ENCODE measurements at places on chromosomes 7 and 10.

- no peak for DNase-seq
These were observed 84.5 kb downstream of the CUX1 start for GRCh38 chr7:101901661-101902491.

DNA sequence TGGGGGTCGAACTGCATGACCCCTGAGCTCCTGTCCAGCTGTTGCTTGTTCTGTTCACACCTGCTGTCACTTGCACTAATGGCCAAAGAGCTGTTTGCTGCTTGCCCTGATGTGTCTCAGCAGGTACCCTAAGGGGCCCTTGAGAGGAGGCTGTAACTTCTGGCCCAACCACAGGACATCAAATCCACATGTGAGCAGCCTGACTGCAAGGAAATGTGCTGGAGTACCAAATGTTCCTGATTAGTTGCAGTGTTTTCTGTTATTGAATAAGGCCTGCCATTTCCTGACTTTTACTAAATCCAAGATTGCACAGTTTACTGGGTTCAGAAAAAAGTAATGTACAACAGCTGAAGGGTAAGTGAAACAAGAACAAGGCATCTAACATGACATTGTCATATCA, 91.7 kb upstream of the IL6 start:
- no peak for DNase-seq

GRCh38 chr10:74896788-74897527, 70.6 kb downstream of the KAT6B start:
- no peak for DNase-seq

DNA sequence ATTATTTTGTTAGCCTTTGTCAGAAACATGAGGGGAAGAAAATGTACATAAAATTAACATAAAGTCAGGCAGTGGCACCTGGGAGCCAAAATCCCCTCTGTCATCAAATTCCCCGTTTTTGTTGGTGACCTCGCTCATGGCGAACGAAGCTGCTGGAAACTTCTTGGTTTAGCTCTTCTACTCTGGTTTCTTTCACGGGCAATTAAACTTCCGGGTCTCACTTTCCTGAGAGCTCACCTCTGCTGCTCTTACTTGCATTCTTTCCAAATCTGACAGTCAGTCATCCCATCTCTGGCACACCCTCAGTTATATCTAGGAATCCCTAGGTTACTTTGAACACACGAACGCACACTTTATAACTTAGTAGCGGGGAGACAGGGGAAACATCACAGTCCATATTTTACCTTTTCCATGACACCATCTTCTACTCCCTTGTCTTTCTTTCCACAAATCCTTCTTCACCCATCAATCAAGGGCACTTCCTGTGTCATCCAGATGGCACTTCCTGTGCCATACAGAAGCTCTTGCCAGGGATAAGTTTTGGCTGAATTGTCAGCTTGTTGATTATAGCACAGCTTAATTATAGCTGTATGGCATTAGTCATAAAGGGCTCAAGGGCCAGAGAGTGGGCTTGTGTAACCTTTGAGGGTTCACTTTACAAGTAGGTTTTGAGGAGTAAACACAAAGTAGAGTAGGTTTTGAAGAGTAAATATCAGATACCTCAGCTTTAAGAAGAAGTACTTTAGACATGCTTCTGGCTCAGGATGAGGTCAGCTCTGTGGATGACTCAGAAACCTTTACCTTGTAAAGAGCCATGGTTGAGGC, 105.1 kb downstream of the GATA3 start:
- DNase-seq: no peak

DNA sequence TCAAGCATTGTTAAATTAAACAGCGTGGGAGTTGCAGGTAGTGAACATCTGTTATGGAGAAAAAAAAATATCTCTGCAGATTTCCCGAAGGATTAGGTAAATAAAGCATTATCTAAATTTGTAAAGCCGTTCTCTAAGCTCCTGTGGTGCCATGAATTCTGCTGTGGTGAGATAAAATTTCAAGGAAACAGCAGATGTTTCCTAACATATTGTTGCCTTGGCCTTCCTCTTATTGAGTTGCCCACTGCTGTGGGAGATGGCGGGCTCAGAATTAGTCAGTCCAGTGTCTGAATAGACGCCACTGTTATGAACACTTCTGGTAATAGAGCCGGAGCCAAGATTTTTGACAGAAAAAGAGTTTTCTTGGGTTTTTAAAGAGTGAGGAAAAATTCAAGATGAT, 82.6 kb upstream of the ELMO1 start:
- no peak for DNase-seq

DNA sequence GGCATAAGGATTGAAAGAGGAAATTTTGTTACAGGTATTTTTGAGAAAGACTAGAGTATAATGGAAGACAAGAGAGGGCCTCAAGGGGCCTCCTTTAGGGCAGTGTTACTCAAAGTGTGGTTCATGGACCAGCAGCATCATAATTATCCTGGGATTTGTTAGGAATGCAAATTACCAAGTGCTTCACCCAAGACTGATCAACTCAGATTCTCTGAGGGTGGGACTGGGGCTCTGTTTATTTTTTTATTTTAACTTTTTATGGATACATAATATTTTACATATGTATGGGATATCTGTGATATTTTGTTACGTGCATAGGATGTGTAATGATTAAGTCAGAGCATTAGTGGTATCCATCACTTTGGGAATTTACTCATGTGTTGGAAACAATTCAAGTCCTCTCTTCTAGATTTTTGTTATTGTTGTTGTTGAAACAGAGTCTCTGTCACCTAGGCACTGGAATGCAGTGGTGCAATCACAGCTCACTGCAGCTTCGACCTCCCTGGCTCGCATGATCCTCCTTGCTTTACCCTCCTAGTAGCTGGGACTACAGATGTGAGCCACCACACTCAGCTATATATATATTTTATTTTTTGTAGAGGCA, 2.2 kb upstream of the KCTD7 start:
- DNase-seq: no peak

- no peak for DNase-seq
These were observed 29.8 kb upstream of the EPC1 start for GRCh38 chr10:32376771-32377170.

DNA sequence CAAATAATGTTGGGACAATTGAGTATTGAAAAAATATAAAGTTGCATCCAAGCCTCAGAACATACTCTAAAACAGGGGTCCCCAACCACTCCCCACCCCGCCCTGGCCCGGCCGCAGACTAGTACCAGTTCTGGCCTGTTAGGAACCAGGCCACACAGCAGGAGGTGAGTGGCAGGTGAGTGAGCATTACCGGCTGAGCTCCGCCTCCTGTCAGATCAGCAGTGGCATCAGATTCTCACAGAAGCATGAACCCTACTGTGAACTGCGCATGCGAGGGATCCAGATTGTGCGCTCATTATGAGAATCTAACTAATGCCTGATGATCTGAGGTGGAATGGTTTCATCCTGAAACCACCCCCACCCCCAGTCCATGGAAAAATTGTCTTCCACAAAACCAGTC, 19.4 kb downstream of the HIPK2 start:
- no peak for DNase-seq

- DNase-seq: no peak
These were observed 265.0 kb upstream of the GLI3 start for GRCh38 chr7:42502022-42502421.

GRCh38 chr10:49488056-49488717, 50.7 kb downstream of the ERCC6 start:
- DNase-seq: no peak

GRCh38 chr7:50101873-50102272, 8.8 kb upstream of the ZPBP start:
- DNase-seq: no peak

DNA sequence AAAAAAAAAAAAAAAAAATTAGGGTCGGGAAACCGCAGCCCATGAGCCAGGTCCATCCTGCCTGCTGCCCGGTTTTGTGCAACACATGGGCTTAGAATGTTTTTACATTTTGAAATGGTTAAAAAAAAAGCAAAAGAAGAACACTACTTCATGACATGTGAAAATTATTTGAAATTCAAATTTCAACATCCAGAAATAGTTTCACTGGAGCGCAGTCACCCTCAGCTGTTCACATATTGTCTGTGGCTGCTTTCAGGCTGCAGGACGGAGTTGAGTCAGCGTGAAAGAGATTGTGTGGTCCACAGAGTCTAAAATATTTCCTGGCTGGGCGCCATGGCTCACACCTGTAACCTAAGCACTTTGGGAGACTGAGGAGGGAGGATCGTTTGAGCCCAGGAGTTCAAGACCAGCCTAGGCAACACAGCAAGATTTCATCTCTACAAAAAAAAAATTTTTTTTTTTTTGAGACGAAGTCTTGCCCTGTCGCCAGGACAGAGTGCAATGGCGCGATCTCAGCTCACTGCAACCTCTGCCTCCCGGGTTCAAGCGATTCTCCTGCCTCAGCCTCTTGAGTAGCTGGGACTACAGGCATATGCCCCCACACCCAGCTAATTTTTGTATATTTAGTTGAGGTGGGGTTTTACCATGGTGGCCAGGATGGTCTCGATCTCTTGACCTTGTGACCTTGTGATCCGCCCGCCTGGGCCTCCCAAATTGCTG, 63.9 kb upstream of the ECHDC3 start:
- DNase-seq: no peak

DNA sequence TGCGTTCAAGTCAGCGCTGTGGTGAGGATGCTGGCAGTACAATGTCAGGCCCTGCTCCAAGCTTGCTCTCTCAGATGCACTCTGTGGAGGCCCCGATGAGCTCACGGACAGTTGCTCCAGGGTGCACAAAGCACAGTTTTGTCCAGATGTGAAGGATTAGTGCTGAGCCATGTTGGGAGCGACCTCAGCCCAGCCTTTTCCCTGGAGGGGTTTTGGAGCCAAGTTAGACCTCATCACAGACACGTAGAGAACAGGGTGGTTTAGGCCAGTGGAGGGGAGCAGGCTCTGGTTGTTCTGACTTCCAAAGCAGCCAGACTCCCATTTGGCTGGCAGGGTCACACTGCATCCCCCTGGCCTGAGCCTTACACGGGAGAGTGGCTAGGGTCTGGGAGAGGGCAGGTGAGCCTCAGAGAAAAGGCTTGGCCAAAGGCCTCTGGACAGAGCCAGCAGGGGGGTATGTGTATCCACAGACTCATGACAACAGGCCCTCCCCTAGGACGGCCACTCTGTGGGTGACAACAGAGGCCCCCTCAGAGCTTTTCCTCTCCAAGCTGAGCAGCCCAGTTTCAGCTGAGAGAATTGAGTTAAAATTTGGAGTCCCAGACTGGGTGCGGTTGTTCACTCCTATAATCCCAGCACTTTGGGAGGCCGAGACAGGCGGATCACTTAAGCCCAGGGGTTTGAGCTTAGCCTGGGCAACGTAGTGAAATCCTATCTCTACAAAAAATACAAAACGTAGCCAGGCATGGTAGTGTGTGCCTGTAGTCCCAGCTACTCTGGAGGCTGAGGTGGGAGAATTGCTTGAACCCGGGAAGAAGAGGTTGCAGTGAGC, 4.7 kb downstream of the PLAC9 start:
- no peak for DNase-seq

GRCh38 chr7:16051561-16052255, 365.2 kb upstream of the MEOX2 start:
- DNase-seq: no peak

DNA sequence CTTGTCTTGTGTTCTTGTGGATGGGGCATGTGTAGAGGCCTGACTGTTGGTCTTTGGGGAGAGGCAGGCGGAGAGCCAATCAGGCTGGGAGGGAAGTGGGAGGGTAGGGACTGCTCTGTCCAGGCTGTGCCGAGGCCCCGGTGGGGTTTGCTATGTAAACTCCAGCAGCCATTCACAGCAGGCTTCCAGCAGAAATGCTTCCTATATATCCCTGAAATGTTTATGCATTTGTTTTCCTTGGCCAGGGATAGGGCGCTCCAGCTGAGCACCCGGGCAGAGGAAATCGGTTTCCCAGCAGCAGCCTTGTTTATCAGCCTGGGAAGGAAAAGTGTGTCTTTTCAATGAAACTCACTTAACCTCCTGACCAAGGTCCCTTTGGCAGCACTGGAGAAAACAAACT, 18.3 kb upstream of the AQP1 start:
- DNase-seq: no peak

DNA sequence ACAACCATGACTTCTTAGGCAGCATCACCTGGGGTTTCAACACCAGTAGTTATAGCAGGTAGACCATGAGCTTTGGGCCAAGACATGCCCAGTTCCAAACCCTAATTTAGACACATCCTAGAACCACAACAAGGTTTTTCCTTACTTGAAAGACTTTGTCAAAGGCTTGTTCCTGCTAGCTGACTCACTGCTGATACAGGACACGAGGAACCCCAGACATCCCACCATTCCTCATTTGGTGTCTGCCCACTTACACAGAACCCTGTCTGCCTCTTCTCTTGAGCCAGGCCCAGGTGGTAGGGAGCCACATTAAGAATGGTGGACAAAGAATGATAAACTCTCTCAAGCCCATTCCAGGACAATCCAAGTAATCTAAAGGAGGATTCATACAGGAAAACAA, 109.0 kb downstream of the CCDC71L start:
- DNase-seq: no peak

DNA sequence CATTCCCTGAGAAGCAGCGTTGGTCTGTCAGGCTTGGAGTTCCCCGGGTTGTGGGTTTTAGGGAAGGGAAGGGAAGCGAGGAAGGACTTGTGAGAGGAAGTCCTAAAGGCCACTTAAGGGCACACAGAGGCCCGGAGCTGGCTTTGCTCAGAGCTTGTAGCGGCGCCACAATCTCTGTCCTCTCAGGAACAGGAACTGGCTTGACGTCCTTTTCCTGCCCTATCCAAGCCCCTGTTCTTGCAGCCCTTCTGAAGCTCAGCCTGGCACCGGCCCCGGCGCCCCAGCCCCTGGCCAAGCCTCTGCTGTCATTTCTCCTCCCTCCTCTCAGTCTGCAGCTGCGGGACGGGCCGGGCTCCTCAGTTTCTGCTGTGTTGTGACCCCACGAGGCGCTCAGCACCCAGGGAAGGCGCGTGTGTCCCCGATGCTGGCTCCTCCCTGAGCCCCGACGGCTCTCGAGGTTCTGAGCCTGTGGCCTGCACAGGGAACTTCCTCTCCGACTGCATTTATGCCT, at the start of gene GIMAP8:
GIMAP8 (plus strand) TSS at position 140 of the 511 bp plus-strand sequence. CDS start 16,069 bp downstream, outside the sequence.
- DNase-seq: no peak

DNA sequence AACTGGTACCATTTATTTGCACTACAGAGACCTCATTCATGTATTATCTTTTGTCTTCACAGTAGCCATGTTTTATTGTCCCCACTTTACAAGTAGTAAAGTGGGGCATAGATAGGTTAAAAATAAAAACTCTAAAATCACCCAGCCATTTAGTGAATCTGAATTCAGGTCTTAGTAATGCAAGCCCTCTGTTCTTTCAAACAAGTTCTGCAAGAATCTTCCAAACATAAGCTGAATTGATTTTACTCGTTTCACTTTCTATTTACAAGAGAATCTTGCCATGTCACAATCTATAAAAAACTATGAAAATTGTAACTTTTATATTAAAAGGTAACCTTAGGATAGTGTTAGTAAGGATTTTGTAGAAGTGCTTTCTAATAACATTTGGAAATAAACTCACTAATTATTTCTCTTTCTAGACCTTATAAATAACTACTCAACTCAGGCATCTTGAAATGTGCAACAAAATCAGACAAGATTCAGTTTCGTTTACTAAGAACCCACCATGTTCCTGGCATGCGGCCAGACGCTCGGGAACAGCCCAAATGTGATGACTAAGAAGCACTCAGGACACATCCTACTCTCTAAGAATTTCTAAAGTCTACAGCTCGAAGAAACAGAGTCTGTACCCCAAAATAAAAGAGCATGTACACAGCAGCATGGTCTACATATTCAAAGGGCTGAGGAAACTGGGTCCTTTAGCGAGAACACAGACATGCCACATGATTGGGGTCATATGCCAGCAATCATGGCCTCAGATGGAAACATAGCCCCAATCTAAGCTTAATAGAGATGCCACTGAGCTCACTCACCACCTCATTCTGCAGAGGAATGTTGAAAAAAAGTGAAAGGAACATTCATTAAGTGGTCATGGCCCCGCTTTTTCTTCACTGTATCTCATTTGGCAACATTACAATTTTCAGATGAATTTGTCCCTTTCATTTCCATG, 167.6 kb downstream of the AMPH start:
- DNase-seq: peak; percentile 77

- no peak for DNase-seq
These were observed 15.2 kb upstream of the FRMPD2 start for GRCh38 chr10:48289501-48290238.

Measured in stimulated activated CD4-positive, alpha-beta T cell treated with anti-CD3 and anti-CD28 coated beads, Interleukin-15, amount 100 ng/mL, for 48 hours (primary cell).